Activated T-cell treated with anti-CD3 and anti-CD28 coated beads, Interleukin-2, amount 50 U/mL, for 72 hours (primary cell): ENCODE measurements at places on chromosomes 1 and 21.

DNA sequence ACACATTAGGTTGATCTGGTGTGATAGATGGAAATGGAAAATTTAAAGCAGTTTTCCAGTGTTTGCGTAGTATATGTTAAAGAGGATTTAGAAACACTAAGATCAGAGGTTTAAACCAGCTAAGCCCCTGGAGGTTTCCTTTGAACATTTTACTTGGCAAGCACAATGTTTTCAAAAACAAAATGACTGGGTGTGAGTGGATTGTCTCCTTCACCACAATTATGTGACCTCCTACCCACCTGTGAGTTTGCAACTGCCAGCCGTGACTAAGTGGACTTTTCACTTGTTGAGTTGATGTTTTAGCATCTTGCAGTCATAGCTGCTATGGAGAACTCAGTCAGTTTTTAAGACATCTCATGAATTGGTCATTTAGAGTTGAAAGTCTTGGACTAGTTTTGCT lies 4.7 kb downstream of the CCDC190 start:
- no peak for DNase-seq

GRCh38 chr1:28577738-28578536 lies 14.1 kb upstream of the RAB42 start:
- DNase-seq: no peak

- DNase-seq: peak; percentile 17
These were observed 43.3 kb downstream of the TP73 start for GRCh38 chr1:3695326-3696217.

GRCh38 chr1:8317647-8318381 lies at the start of gene SLC45A1:
Gene SLC45A1 (plus strand): TSS chr1:8318114. CDS start chr1:8324330, 6,216 bp downstream.
- DNase-seq: peak; percentile 88

- DNase-seq: no peak
These were observed 51.1 kb downstream of the SUSD4 start for GRCh38 chr1:223312705-223313414.

GRCh38 chr1:241579434-241579833 lies 47.3 kb downstream of the KMO start:
- no peak for DNase-seq
